ENCODE measurements at places on chromosomes 5 and 9.
A peak's percentile ranks its signal among the peaks of the same experiment; 100 is the strongest.

DNA sequence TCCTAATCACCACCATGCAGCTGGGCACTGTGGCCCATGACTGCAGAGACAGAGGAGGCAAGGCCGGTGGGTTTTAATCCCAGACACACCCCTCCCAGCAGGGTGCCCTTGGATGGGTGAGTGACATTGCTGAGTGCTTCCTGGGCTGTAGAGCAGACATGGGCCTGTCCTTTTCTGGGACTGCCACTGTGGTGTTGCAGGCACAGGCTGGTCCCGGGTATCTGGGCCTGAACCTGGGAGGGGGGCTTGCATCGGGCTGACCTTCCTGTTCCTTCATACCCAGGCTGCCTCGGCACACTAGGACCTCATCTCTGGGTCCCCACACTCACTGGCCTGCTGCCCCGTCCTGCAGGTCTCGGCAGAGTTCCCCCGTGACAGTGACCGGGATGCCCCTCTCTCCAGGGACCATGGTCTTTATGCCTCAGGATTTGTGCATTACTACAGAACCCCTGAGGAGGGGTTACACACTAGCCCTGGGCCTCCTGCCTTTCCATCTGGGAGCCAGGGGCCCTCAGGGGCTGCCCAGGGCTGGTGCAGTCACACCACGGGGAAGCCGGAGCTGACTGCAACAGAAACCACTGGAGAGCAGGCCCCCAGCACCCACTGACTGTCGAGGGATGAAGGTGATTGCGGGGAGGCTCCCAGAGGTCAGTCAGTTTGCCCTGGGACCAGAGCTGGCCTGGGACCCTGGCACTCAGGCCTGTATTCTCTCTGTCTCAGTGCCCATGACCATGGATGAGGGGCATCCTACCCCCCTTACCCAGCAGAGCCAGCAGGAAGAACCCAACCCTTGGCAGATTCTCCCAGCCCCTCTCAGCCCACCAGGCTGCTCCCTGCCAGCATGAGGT, 8.9 kb upstream of the SLC25A48 start:
- no peak for DNase-seq

- DNase-seq: no peak
Observed at GRCh38 chr5:62720031-62720441, 141.4 kb downstream of the LRRC70 start.

GRCh38 chr5:143466632-143467031, 63.1 kb upstream of the NR3C1 start:
- no peak for DNase-seq

DNA sequence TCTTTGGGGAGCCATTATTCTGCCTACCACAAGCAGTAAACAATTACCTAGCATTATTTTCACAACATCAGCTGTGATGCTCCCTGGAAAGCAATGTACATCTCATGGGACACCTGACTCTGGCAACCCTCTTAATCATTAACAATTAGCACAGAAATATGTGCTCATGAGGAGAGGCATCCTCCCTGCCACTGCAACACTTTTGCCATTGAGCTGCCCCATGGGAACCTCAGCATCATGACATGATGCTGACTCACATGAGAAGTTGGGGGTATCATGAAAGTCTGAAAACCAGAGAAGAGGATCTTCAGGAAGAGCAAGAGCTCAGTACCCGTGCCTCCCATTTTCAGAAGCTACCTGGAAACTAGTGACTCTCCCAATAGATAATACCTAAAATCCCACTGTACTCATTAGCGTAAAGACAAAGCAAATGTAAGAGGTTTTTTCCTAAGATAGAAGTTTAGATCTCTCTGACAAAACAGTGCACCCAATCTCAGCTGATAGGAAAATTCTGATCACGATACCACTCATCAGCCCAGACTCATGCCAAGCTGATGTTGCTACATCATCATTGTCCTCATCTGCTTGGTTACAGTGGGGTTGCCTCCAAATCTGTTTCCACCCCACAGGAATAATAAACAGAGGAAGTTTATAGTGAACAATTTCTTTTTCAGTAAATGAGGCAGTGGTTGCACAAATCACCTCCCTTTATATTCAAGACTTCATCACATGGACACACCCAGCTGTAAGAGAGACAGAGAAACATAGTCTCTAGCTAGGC, 244.5 kb downstream of the NR2F1-AS1 start:
- no peak for DNase-seq

DNA sequence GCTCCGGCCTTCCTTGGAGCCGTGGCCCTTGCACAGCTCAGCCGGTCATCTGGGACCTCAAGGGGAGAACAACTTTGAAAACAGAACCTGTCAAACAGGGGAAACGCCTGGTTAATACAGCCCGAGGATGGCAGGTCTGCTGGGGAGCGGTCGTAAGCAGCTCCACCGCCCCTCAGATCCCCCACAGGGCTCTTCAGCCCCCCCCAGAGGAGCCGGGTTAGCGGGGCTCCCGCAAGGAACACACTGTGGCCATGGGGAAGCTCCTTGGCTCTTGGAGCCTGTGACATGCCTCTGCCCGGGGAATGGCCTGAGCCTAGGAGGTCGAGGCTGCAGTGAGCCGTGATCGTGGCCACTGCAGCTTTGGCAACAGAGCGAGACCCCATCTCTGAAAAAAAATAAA, 6.8 kb downstream of the TMEM250 start:
- no peak for DNase-seq

DNA sequence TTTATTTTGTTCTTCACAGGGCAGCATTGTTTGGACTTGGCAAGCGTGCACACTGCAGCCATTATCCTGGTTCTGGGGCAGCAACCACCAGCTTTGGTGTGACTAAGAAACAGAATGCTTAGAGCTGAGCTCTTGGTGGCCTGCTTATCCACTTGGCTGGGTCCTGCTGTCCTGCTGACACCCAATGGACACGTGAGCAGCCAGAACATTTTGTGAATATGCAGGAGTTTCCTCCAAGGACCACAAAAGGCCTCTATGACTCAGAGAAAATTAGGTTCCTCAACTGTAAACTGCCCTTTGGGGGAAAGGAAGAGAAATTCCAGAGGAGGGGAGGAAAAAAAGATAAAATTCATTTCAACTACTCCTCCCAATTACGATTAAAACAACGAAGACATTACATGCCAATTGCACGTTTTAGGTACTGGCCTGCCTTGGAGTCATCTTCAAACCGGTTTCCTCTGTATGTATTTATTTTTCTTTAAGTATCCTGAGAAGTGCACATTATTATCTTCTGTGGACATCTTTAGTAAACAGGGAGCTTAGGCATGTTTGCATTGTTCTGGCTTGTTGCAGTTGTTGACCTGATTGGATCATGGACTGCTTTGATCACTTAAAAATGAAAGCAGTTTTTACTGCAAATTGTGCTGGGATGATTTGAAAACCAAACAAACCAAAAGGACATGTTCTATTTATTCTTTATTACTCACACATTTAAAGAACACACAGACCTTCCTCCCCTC, 82.3 kb upstream of the TLE4 start:
- no peak for DNase-seq

DNA sequence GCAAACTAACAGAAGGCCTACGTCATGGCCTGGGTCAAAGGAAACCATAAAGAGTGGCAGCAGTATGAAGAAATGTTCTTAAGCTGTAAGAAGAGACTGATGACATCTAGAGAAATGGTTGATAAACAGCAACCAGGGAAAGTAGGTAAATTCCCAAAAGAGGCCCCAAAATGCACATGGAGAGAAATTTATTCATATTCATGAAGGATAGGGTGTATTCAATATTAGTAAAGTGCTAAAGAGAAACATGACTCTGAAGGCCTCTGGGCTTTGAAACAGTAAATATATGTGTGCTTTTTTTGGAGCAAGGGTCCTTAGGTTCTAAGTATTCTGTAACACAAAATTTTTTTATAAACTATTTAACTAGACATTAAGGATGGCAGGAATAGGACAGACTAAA, 149.7 kb upstream of the GRIA1 start:
- no peak for DNase-seq

DNA sequence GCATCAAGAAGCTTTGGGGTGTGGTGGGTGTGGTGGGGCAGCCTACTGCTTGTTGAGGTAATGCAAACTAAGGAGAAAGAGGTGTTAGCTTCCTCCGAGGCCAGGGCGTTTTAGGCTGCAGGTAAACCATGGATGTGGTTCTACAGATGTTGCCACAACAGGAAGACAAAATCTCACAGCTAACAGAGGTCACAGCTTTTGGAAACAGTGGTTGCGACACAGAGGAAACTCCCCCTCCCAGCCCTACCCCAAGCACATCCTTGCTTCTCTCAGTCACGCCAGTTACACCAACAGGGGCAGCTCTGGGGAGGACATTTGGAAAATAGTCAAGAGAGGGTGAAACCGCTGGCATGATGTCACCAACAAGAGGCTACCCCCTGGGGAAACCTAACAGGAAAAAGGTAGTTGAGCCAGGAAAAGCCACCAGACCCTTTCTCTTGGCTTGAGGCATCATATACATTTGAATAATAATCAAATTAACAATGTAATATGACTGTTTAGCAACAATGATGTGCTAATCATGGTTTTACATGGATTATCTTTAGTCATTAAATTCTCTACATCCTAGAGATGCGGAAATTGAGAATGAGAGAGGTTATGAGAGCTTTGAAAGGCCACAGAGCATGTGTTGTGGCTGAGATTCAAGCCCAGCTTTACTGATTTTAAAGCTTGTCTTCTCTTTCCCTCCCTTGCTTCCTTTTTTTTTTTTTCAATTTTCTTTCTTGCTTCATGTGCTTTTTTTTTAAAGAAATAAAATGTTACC, 82.2 kb upstream of the IL12B start:
- DNase-seq: peak; percentile 65

Data from stimulated activated CD4-positive, alpha-beta T cell treated with anti-CD3 and anti-CD28 coated beads, Interleukin-4, amount 100 ng/mL, for 24 hours (primary cell).